ENCODE measurements at places on chromosomes 1 and 21.

DNA sequence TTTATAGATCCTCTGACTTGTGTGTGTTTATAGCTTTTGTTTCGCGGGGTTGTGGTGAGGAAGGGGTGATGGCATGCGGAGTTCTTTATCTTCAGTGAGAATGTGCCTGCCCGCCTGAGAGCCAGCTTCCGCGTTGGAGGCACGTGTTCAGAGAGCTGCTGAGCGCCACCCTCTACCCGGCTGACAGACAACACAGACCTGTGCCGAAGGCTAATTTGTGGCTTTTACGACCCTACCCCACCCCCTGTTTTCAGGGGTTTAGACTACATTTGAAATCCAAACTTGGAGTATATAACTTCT is 14.4 kb upstream of the CD101 start:
- DNase-seq: no peak

DNA sequence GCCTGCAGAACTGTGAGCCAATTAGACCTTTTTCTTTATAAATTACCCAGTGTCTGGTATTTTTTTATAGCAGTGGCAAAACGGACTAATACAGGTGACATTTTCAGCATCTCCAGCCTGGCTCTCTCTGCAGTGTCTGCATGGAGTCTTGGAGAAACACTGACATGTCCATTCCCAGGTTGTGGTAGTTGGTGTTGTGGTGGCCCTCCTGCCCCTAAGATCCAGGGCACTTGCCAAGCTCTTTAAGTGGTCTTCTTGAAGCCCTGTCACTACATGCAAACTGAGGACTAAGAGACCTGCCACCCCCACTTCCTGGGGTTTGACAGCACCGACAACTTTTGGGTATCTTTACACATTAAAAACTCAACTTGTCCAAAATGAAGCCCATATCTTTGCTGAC is 419.4 kb downstream of the NPHP4 start:
- no peak for DNase-seq

DNA sequence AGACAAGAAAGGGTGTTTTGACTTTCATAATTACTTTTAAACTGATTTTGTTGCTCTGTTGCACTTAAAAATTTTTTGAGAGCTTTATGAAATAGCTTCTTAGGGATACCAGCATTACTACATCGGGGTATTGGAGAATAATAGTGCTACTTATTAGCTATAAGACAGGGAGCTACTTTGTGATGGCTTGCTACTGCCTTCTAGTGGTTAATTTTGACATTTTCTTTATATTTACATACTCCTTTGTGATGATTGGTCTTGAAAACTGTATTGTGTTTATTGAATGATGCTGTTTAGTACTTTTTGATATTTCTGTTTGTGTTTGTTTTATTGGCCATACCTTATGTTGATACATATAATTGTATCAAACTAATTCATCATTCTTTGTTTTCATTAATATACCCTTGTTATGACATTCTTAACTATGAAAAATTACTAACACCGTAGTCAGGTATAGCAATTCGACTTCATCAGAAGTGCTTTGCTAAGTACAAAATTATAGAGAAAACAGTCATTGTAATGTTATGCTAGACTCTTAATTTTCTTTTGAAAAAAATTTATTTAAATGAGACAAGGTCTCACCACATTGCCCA is 85.5 kb downstream of the CLIC4 start:
- no peak for DNase-seq

- DNase-seq: no peak
Measured at GRCh38 chr1:212034516-212035122, 738 bp downstream of the INTS7 start.

- no peak for DNase-seq
Measured at GRCh38 chr1:33180226-33180910, 1.5 kb downstream of the TRIM62 start.

GRCh38 chr1:206992790-206993189 is 22.5 kb upstream of the FCAMR start:
- no peak for DNase-seq

- DNase-seq: no peak
Measured at GRCh38 chr1:110875216-110875731, 2.3 kb downstream of the CD53 start.

DNA sequence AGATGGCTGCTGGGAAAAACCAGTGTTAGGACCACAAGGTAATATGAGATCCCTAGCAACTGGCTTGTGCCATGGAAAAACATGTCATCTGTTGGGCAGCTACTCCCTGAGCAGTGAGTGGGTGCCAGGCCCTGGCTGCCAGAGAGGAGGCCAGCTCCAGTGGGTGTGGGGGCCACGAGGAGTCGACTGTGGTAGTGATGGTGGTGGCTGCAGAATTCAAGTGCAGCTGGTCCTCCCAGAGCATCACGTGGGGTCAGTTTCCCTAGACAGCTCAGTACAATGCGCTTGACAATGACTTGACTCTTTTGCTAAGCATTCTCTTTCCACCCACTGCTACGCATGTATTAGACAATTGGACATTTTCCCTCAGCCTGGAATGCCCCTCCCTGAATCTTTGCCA is 14.5 kb upstream of the CDC42 start:
- DNase-seq: no peak

- no peak for DNase-seq
Measured at GRCh38 chr21:18373606-18374005, 30.0 kb downstream of the TMPRSS15 start.

- no peak for DNase-seq
Measured at GRCh38 chr21:45257673-45258341, 29.9 kb downstream of the POFUT2 start.

DNA sequence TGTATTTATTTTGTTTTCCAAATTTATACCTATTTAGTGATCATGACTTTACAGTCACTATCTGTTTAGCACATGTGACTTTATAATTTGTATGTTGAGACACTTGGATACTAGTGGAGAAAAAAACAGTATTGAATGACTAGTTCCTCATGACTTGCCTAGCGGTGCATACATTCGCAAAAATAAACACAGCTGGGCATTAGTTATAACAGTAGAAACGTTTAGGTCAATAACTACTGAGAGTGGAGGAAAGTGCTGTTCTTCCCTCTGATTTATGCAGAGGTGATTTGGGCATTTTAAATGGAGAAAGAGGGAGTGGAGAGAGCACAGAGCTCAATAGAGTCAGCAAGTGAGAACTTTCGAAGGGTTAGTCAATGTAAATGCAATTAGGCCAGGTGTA is 1679.0 kb upstream of the B3GALT2 start:
- no peak for DNase-seq

DNA sequence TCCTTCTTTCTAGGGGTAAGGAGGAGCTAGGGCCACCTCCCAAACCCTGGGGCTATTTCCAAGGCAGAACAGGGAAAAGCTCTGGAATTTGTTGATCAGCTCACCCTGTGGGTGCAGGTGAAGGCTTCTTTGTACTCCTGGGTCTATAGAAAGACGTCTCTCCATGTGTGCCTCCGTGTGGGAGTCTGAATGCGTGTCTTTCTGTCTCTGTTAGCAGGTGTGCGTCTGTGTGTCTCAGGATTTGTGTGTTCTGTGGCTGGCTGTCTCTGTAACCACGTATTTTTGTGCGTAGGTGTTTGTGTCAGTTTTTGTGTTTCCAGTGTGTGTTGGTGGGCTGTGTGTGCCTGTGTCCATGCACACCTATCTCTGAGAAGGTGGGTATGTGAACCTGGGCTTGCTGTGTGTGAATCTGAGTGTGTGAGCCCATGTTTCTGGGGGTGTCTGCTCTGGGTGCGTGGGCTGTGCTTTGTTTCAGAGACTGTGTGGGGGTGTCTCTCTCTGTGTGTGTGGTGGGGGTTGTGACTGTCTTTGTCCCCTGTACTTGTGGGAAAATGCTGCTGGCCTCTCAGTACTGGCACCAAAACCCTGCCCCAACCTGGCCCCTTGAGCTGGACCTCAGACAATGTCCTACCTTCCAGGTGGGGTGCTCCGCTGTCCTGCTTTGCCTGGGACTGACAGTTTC is 12.7 kb upstream of the ETV3L start:
- no peak for DNase-seq

GRCh38 chr1:43781574-43781973 is 74.2 kb downstream of the ST3GAL3 start:
- no peak for DNase-seq

- no peak for DNase-seq
Measured at GRCh38 chr1:15418806-15419515, 9.3 kb downstream of the EFHD2 start.

GRCh38 chr1:201678264-201679101 is 139.6 kb downstream of the NAV1 start:
- DNase-seq: no peak

DNA sequence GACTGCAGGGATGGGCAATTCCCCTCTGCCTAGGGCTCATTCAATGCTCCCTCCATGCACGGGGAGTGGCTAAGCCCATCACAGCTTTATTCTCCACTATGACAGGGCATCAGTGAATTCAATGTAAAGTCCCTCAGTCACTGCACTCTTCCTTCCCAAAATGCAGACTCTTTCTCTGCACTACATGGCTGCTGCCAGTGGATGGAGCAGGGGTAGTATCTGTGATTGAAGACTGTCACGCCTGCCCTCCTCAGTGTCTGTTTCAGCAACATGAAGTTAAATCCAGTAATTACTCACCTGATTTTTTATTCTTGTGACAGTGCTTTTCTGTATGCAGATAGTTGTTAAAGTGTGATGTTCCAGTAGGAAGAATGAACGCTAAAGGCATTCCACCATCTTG is 1323.2 kb downstream of the AMY1C start:
- DNase-seq: no peak

GRCh38 chr1:61293986-61294504 is 211.7 kb downstream of the NFIA start:
- no peak for DNase-seq

GRCh38 chr1:197463142-197463541 is 195.1 kb downstream of the CRB1 start:
- DNase-seq: no peak

- DNase-seq: no peak
Measured at GRCh38 chr1:53550201-53550741, 91.1 kb downstream of the DMRTB1 start.

GRCh38 chr1:38291906-38292521 is 245.4 kb upstream of the POU3F1 start:
- peak; percentile 30 for DNase-seq

- DNase-seq: no peak
Measured at GRCh38 chr21:46325073-46325912, 1.3 kb downstream of the PCNT start.

DNA sequence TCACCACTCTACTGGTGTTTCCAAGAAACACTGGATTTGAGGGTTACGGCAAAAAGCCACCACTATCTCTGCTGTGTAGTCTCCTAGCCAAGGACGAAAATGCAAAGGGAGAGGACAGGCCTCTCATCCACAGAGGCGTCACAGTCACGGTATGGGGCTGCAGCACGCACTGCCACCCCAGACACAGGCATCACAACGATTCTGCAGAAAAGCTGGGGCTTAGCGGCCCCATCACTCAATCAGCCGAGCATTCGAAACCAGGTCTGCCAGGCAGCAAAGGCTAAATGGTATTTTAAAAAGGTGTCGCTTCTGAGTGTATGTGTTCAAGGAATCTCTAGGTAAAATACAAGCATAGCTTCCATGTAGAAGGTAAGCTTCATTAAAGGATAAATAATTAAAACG is 1.4 kb downstream of the RIPK4 start:
- no peak for DNase-seq

GRCh38 chr1:17509363-17509762 is 30.1 kb upstream of the ARHGEF10L start:
- DNase-seq: no peak

DNA sequence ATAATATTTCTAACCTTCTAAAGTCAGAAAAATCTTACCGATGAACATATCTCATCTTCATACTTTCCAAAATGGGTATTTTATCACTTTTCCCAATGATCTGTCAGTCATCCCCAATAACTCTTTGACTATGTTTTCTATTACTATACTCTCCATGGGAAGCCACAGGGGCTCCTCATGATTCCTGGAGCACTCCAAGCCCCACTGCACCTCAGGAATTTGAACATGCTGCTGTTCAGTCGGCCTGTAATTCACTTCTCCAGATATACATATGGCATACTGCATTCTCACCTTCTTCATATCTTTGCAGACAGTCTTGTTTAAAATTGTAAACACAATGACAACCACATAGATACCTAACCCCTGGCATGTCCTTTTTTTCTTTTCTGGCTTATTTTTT is 333.0 kb downstream of the BRINP3 start:
- DNase-seq: no peak

- no peak for DNase-seq
Measured at GRCh38 chr1:48858200-48858920, 81.7 kb upstream of the BEND5 start.

DNA sequence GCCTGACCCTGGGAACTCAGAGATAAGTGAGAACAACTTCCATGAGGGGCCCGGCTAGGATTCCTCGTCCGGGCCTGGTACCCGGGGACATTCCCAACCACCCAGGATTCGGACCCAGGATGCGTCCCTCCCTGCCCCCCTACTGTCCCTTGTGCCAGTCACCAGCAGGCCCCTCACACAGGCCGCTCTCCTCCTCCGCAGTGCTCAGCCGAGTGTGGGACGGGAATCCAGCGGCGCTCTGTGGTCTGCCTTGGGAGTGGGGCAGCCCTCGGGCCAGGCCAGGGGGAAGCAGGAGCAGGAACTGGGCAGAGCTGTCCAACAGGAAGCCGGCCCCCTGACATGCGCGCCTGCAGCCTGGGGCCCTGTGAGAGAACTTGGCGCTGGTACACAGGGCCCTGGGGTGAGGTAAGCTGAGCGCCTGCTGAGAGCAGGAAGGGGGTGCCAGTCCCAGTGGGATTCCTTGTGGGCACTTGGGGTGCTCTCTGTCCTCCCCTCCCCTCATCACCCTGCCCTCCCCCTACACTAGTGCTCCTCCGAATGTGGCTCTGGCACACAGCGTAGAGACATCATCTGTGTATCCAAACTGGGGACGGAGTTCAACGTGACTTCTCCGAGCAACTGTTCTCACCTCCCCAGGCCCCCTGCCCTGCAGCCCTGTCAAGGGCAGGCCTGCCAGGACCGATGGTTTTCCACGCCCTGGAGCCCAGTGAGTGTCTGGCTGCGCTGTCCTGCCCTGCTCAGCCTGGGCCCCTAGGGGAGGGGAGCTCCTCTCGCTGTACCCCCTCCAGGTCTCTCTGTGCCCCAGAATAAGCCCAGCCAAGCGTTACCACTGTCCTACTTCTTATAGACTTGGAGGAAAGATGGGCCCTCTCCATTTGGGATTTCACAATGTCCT is 9.8 kb downstream of the ADAMTSL4 start:
- no peak for DNase-seq

DNA sequence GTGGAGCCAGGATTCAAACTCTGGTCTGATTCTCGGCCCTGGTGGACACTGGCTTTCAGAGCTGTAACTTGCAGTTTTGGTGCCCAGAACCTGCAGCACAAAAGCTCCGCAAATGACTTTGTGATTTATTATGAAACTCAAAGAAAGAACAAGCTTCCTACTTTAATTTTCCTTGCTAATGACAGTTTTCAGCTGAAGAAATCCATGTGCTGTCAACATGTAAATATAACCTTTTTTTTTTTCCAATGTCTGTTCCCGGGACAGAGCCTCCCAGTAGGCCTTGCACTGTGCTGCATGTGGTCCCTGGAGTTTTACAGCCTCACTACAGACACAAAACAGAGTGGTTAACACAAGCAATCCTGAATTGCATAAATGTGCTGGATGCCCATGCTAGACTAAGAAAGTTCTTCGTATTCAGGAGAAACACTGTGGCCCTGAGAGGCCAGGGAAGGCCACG is 62.3 kb upstream of the ANGPTL1 start:
- DNase-seq: no peak

- no peak for DNase-seq
Measured at GRCh38 chr1:100499194-100499811, 38.6 kb upstream of the GPR88 start.
